ENCODE measurements at places on chromosomes 7 and 10. TPM values are rescaled to one million over a fixed set of nuclear protein-coding genes. Genes with fewer than 3 reads are reported as not detected.

- no peaks in the 10 kb centered on the region for H3K27me3 ChIP-seq
- H3K36me3 ChIP-seq, result no peaks in the 10 kb centered on the region
- H3K27ac ChIP-seq, result no peak overlapping the region
- H3K4me1 ChIP-seq, result peaks cover 11% of the 10 kb centered on the region
Observed at GRCh38 chr10:5561704-5562645, 37.2 kb downstream of the CALML3 start.

NPFFR1 gene
- total RNA-seq, result 0.30 TPM

OR2A5 gene
- total RNA-seq, result not detected

DNA sequence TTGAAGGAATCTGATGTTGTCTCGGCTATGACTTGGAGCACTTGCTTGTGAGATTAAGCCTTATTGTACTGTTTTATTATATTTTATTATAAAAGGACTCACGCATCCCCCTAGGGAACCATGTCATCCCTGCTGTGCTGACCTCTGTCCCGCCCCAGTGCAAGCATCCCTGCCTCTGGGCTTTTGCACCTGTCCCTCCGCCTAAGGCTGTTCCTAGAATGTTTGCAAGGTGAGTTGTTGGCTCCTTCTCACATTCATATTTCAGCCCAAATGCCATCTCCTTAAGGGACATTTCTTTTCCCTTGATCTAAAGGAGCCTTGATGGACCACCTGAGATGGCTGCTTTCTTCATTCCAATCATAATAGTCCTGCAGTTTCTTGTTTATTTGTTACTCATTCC is 236.9 kb upstream of the IGFBP3 start:
- H3K36me3 ChIP-seq, result no peaks in the 10 kb centered on the region
- no peaks in the 10 kb centered on the region for H3K4me1 ChIP-seq
- no peak overlapping the region for H3K4me3 ChIP-seq
- no peak overlapping the region for H3K27ac ChIP-seq
- no peak for DNase-seq
- no peaks in the 10 kb centered on the region for H3K27me3 ChIP-seq

- H3K36me3 ChIP-seq, result no peaks in the 10 kb centered on the region
- no peak overlapping the region for H3K4me3 ChIP-seq
- H3K4me1 ChIP-seq, result no peaks in the 10 kb centered on the region
- H3K27ac ChIP-seq, result no peak overlapping the region
- no peaks in the 10 kb centered on the region for H3K27me3 ChIP-seq
Observed at GRCh38 chr7:157702311-157703023, 365.7 kb downstream of the DNAJB6 start.

DNA sequence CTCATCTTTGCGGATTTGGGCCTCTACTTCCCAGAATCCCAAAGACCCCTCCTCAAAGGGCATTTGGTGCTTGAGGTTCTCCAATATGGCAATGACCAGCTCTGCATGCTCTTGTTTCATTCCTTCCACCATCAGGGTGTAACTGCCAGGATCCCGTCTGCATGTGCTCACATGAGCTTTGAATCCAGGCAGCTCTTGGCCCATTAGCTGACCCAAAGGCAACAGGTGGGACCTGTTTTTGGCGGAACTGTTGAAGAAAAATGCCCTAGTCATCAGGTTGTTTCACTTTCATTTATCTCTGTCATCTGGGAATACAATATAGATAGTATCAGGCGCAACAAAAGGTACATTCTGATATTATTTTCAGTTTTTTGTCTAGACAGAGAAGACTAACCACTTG is 159.1 kb upstream of the TCF7L2 start:
- H3K36me3 ChIP-seq, result no peaks in the 10 kb centered on the region
- no peak for DNase-seq
- no peaks in the 10 kb centered on the region for H3K27me3 ChIP-seq

DNA sequence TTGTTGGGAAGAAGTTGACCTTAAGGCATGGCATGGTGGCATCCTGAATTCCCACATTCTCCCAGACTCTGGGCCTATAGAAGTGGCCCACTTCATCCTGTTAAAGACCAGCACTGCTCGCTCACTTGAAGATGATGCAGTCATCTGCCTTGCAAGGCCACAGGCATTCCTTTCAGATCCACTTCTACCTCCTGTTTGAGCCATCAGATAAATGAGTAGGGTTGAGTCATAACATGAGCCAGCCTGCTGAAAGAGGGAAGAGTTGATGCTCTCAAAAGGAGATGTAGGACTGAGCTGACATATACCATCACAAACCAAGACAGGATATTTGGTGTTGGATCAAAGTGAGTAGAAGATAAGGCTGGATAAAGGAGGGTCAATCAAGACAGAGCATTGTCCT is 1.5 kb upstream of the EBLN1 start:
- H3K27me3 ChIP-seq, result no peaks in the 10 kb centered on the region
- DNase-seq, result no peak
- no peak overlapping the region for H3K4me3 ChIP-seq
- H3K4me1 ChIP-seq, result no peaks in the 10 kb centered on the region
- no peaks in the 10 kb centered on the region for H3K36me3 ChIP-seq

DNA sequence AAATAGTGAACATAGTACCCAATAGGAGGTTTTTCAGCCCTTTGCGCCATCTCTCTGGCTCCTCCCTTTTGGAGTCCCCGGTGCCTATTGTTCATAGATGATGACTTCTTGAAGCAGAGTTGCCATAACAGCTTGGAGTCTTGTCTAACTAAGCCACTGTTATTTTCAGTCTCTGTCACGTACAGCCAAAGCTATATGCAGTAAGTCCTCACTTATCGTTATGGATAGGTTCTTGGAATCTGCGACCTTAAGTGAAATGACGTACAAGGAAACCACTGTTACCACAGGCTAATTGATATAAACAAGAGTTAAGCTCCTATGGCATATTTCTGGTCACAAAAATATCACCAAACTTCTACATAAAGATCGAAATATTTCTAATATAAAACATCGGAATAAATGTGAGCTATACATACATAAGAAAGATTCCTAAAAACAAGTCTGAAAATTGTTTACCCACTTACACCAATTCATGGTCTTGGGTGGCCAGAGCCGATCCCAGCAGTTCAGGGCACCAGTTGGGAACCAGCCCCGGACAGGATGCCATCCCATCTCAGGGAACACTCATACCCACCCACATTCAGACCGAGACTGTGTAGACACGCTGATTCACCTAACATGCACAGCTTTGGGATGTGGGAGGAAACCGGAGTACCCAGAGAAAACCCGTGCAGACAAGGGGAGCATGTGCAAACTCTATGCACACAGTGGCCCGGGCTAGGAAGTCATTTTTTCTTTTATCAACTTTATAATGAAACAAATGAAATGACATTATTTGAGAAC is 76.0 kb upstream of the PRPS1L1 start:
- H3K4me3 ChIP-seq, result no peak overlapping the region
- H3K36me3 ChIP-seq, result no peaks in the 10 kb centered on the region
- H3K27me3 ChIP-seq, result no peaks in the 10 kb centered on the region
- H3K4me1 ChIP-seq, result no peaks in the 10 kb centered on the region
- no peak for DNase-seq

GRCh38 chr10:4176500-4177281 is 391.7 kb upstream of the KLF6 start:
- H3K4me1 ChIP-seq, result no peaks in the 10 kb centered on the region
- DNase-seq, result no peak
- H3K27ac ChIP-seq, result peak overlapping the region; percentile 52

DNA sequence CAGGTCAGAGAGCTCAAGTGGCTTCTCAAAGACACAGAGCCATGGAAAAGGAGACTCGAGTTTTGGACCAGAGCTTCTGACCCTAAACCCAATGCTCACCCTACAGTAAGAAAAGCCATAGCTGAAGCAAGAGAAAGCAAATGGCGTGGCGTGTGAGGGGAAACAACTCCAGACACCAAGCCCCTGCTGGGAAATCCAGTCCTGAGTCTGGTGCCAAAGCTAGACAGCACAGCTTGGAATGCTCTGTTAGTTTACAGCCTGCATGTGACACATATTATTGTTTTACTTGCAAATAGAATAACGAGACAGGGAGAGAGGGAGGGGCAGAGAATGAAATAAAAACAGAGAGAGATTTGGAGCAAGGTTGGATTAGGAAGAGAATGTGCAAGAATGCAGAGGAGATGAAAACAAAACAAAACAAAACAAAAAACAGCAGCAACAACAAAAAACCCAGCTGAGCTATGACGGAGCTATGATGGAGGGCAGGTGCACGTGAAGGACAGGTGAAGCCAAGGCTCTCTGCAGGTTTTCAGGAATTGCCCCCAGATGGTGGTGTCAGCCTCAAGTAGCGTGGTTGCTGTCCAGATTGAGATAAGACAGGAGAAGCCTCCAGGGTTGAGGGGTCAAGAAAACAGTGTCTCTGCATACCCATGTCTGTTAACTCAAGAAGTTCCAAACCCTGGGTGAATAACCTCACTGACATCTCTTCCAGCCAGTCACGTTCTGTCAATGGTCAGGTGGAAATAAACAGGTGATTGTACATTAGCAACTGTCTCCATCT is 69.7 kb upstream of the LRRC18 start:
- H3K27ac ChIP-seq, result no peak overlapping the region
- no peak for DNase-seq
- H3K27me3 ChIP-seq, result no peaks in the 10 kb centered on the region
- H3K4me1 ChIP-seq, result no peaks in the 10 kb centered on the region
- no peak overlapping the region for H3K4me3 ChIP-seq

LYZL2 gene
- total RNA-seq, result not detected

- no peaks in the 10 kb centered on the region for H3K27me3 ChIP-seq
- no peak overlapping the region for H3K4me3 ChIP-seq
- no peaks in the 10 kb centered on the region for H3K36me3 ChIP-seq
- H3K4me1 ChIP-seq, result peaks cover 25% of the 10 kb centered on the region
- DNase-seq, result no peak
- H3K27ac ChIP-seq, result no peak overlapping the region
Observed at GRCh38 chr10:86524225-86524962, 2.8 kb upstream of the WAPL start.

UBE2D1 gene
- total RNA-seq, result 20.9 TPM

DNA sequence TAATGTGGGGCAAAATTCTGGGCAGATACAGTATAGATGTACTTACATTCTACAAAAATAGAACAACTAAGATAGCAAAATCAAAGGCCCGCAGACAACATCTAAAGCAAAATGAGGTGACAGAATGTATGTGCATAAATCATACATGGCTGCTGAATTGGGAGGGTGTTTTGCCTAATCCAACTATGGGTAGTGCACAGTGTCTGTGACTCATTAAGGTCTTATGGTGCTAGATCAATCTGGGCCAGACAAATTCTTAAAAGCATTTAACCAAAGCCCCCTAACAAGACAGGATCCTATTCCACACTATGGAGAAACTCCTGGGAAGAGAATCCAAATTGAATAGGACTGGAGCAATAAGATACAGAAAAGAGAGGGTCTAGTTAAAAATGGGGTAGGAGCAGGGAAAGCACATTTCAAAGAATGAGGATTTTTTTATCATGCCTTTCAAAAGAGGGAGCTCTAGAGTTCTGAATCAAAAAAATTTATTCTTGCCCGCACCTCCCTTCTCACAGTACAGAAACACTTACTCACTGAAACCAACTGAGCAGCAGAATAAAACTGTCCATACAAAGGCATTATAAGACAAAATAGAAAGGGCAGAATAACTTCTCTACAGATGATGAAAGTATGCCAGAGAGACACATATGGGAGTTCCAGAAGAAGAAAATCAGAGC is 181.3 kb downstream of the RNLS start:
- DNase-seq, result no peak
- no peak overlapping the region for H3K4me3 ChIP-seq
- H3K4me1 ChIP-seq, result no peaks in the 10 kb centered on the region

NUTM2A gene
- total RNA-seq, result 0.79 TPM

ZNF789 gene
- total RNA-seq, result 28.3 TPM

CPA5 gene
- total RNA-seq, result not detected

- H3K36me3 ChIP-seq, result no peaks in the 10 kb centered on the region
- H3K27ac ChIP-seq, result no peak overlapping the region
- no peak for DNase-seq
- H3K4me3 ChIP-seq, result no peak overlapping the region
- H3K27me3 ChIP-seq, result no peaks in the 10 kb centered on the region
Observed at GRCh38 chr10:63528084-63528744, 7.0 kb downstream of the REEP3 start.

PSMG3 gene
- 23.0 TPM for total RNA-seq

GIMAP5 gene
- total RNA-seq, result 46.1 TPM

DNA sequence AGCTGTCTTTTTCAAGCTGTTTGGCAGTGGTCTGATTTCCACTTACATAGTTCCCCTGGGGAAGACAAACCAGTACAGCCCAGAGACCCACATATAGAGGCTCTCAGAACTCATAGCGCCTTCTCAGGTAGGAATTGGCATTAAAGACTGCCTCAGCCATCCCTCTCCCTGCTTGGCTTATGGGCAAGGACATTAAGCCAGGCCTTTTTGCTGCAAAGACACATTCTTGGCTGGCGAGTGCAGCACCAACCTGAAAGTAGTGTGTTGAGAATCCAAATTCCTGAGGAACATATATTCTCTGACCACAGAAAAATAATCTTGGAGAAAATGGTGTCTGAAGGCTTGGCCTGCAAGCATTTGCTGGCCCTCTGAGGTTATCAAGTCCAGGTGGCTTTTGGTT is 39.2 kb upstream of the HPS1 start:
- no peaks in the 10 kb centered on the region for H3K4me1 ChIP-seq
- DNase-seq, result no peak
- no peaks in the 10 kb centered on the region for H3K27me3 ChIP-seq
- no peaks in the 10 kb centered on the region for H3K36me3 ChIP-seq
- no peak overlapping the region for H3K4me3 ChIP-seq

- H3K27ac ChIP-seq, result no peak overlapping the region
- DNase-seq, result no peak
- no peaks in the 10 kb centered on the region for H3K36me3 ChIP-seq
- H3K27me3 ChIP-seq, result no peaks in the 10 kb centered on the region
- H3K4me1 ChIP-seq, result no peaks in the 10 kb centered on the region
Observed at GRCh38 chr7:26704786-26705185, 159.6 kb downstream of the SKAP2 start.

MRLN gene
- not detected for total RNA-seq

CLEC2L gene
- not detected for total RNA-seq

- H3K4me3 ChIP-seq, result peak overlapping the region; percentile 49
- peaks cover 9% of the 10 kb centered on the region for H3K27me3 ChIP-seq
- peaks cover 35% of the 10 kb centered on the region for H3K4me1 ChIP-seq
- DNase-seq, result no peak
- H3K27ac ChIP-seq, result peak overlapping the region; percentile 95
Observed at GRCh38 chr7:27140126-27140857, 3.2 kb downstream of the HOXA5 start.

DNA sequence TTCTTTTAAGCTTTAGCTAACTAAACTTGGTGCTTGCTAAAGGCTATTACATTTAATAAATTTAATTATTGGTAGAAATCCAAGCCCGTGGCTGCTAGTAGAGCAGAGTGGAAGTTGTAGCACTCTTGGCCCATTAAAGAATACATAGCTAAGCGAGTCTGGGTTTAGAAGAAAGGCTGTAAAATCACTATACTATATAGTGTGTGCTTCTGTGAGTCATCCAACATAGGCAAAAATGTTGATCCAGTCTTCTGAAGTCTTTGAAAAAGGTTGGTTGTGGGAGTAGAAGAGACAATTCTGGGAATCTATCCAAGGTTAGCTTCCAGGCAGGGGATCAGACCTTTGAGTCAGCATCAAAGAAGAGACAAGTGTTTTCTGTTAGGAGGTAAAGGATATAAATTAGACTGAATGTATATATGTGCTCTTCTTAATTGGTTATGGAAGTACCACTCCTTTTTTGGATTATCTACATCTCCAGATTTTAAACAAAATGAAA is 664.2 kb downstream of the NXPH1 start:
- no peak for DNase-seq
- H3K4me1 ChIP-seq, result no peaks in the 10 kb centered on the region
- H3K27me3 ChIP-seq, result no peaks in the 10 kb centered on the region

- H3K27ac ChIP-seq, result no peak overlapping the region
- no peak overlapping the region for H3K4me3 ChIP-seq
- no peak for DNase-seq
- H3K4me1 ChIP-seq, result no peaks in the 10 kb centered on the region
- H3K27me3 ChIP-seq, result no peaks in the 10 kb centered on the region
- H3K36me3 ChIP-seq, result no peaks in the 10 kb centered on the region
Observed at GRCh38 chr10:61558188-61558587, 104.5 kb upstream of the CABCOCO1 start.

Measured in upper lobe of left lung (tissue), 6 donors.